MV-4-11 (cell line): ENCODE measurements at places on chromosomes 2 and 18.

DNA sequence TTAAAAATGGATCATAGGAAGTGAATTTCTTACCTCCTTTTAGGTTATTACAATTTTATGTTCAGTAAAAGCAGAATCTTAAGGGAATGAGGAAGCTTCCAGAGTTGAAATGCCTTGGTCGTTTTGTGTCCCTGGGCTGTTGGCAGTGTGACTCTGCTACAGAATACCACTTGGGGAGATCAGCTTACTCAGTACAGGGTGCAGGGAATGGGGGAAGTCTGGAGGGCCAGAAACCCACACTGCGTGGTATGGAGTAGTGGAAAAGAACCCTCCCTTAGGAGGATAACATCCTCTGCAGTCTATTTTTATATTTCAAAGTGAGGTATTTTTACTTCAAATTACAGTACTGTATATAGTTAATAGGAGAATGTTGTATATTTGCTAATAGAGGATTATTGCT is 51.1 kb downstream of the R3HDM1 start:
- no peak for DNase-seq

DNA sequence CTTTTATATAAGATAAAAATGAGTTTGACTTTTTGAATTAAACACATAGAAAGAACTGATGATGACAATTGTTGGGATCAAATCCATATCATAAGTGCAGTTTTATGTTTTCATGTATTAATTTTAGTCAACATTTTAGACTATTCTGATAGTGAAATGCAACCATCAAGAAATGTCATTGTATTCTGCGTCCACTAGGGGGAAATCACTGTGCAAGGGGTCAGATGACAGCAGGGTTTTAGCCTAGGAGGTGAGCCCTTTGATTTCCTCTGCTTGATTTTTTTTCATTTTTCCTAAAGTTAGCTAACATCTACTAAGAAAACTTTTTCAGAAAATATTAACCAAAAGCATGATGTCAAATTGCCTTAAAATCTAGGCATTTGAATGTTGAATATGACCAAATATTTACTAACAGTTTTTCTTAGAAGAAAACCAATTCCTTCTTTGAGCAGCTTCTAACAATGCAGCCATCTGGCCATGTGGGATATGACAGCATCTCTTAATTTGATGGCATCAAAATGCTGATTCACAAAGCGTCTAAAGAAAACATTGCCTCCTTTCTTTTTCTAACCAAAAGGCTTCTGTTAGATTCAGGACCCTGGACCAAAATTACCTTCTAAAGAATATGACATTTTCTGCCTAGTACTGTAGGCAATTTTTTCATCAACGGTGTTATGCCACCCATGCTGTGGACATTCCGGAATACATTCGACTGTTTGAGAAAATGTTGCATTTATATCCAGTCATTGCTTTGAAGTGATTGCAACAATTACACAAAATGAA is 141.5 kb downstream of the SPHKAP start:
- peak; percentile 7 for DNase-seq

GRCh38 chr2:137009953-137010352 is 244.6 kb downstream of the THSD7B start:
- DNase-seq: no peak

DNA sequence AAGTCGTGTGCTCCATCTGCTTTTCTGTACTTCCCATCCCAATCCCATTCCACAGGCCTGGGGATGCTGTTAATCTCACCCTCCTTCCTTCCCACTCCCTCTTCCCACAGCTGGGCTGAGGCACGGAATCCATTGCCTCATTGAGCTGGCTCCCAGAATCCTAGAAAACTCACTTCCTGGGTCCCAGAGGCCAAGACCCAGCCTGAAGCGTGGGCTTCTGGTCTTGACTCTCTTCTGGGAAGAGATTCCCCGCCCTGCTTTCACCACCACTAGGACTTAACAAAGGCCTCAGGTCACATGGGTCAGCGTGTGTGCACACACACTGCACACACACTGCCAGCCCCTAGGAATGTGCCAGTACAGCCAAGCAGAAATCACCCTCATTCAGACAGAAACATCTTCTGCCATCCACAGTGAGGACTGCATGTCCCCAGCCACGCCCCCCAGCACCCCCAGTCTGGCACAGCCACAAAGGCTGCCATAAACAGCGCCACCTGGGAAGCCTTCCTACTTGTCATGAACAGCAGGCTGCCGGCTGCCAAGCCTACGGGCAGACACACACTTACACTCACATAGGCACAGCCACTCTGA is 165.8 kb downstream of the TNS1 start:
- peak; percentile 26 for DNase-seq

DNA sequence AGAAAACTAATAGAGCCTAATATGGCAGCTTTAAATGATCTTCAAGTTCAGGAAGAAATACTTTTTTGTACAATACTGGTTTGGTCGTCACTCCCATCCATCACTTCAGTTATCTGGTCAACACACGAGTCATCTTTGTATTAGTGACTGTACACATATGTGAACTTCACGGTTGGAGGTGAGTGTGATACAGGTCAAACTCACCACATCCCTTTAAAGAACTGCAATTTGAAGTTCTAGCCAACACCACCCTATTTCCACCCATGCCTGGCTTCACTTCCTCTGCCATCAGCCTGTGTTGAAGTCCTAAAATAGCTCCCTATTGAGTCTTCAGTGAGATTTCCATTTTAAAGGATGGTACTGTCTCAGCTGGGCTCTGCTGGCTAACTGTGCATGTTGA is 361.9 kb downstream of the TXNL1 start:
- DNase-seq: peak; percentile 60

GRCh38 chr18:76265497-76266235 is 229.4 kb downstream of the ZNF516 start:
- no peak for DNase-seq

- no peak for DNase-seq
Observed at GRCh38 chr2:10487081-10487740, 39.1 kb upstream of the ODC1 start.

- peak; percentile 39 for DNase-seq
Observed at GRCh38 chr2:57720728-57721627, 325.6 kb upstream of the VRK2 start.

- no peak for DNase-seq
Observed at GRCh38 chr2:222305516-222306392, 7.0 kb upstream of the PAX3 start.

DNA sequence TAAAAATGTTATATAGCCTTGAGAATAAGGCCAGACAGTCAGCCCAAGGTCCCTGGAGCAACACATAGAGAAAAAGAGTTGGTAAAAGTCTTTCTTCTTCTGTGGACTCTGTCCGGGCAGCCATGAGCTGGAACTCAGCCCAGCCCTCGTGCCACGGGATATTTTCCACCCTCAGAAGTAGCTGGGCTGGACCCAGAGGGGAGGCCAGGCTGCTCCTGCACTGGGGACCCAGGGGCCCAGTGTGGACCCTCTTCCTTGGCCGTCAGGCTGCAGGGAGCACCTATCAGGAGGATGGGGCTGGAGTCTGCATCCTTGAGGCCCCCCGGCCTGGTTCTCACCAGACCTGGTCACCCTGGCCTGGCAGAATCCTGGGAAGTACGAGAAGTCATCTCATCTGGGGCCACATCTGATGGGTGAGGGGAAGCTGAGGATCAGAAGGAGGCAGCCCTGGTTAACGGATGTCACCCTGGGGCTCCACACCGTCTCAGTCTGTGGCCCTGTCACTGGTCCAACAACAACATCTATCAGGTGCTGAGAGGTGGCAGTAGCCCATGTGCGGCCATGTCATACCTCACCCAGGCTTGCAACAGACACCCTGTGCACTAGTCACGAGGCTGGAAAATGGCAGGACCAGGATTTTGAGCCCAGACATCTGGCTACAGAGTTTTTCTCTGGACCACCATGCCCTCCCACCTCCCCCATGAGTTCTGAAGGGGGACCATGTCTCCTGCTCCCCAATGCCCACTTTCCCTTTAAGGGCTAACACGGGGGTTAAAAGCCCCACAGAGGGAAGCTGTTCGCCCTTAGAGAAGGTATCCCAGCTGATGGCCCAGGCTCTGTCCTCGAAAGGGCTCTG is 33.0 kb downstream of the SDC1 start:
- DNase-seq: no peak

DNA sequence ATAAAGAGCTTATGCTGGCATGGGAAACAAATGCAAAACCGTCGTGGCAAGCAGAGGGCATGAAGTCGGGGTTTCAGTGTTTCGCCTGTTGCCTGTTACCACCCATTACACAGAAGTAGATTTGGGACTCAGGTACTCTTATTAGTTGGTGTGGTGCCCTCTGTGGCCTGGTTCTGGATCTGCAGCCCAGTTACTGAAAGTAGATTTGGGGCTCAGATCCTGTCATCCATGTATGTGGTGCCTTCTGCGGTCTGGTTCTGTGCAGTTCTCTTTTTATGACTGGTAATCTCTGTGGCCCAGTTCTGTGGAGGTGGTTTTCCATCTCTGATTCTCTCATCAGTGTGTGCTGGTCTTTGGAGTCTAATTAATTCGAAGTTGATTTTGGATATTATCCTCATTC is 45.2 kb downstream of the ADNP2 start:
- DNase-seq: no peak

GRCh38 chr2:241226723-241227572 is 38.5 kb downstream of the ANO7 start:
- no peak for DNase-seq

DNA sequence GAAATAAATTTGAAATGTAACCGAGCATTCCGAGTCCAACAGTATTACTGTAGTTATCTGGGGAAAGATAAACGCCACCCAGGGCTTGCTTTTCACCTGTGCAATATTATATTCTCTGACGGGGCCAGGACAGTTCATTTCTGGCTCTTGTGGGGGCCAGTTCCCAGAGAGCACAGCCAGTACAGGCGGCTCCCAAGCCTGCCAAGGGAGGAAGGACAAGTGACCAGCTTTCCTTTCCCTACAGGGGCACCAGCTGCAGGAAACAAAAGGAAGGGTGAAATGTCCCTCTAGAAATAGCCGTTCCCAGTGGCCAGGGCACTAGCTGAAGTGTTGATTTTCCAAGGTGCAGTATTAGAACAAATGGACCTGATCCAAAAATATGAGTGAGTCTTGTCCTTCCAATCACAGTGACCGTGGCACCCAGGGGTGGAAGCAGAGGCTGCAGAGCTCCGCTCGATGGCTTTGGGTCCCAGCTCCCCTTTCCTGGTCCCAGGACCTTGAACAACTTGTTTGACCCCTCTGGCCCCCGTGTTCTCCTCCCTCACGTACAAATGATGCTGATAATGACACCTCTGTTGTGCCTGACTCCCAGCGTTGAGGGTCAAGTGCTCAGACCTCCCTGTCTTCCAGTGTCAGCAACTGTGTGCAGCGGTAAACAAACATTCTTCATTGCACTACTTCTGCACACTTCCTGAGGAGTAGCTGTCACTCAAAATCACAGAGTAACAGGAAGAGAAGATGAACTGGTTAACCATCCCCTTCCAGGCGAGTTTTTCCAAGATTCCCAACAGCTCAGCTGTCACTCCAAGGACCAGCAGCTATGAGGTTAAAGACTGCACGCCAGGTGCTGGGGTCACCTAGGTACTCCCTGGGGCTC is 40.9 kb downstream of the GYPC start:
- no peak for DNase-seq
